Fibroblast of skin of right quadriceps (primary cell): ENCODE measurements at places on chromosomes 7 and 10.

DNA sequence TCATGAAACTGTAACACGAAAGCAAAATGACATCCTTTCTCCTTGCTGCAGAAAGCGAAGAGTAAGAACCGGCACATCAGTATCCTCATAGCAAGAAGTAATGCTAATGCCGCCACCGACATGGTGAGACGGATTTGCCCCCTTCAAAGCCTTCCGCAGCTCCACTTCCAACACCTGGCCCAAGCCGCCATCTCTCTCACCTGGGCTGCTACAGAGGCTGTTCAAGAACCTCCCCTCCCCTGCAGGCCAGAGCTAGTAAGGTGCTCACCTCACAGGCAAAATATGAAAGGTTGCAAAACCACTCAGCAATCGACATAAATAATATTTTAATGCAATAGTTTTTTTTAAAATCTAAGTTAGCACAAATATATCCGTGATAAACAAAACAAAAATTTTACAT, 123.9 kb upstream of the FRMD4A start:
- DNase-seq = no peak

DNA sequence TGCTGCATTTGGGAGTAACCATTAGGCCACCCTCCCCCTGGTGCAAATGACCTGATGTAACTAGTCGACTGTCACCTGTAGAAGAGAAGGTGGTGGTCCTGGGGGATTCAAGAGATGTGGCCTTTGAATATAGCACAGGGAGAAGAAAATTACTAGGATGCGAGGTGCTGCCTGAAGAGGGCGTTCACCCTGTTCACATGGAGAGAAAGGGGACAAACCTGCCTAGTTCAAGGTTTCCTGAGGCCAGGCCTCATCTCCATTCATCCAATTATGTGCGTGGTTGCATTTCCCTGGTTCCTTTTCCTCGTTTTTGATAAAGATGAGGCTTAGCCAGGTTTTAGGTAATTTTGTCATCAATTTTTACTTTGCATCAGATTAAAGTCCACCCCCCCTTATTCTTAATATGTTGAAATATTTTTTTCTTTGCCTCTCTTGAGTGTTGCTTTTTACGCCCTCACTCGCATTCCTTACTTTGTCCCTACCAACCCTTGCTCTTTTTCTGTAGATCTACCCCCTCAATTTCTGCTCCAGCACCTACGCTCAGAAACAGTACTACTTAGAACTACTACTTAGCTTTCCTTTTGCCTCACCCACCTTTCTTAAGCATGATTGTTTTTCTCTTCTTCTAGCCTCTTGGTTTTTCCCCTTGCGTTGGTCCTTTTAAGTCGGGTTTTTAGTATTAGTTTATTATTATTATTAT, 13.7 kb downstream of the CLCN1 start:
- DNase-seq = no peak

DNA sequence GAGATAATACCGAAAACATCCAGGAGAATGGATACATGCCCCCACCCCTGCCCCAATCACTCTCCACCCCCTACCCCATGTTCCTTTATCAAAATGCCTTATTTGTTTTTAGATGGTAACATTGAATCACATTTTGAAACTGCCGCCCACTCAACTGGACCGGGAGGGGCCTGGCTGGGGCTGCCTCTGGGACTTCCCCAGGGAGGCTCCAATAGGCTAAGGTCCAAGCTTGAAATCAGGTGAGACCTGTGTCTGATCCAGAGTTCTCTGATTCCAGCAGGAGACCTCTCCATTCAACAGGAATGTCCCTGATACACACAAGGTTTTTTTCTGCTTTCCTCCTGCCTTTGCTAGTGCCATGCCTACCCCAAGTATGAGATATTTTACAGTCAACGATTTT, 43.8 kb upstream of the ACSL5 start:
- DNase-seq = no peak

- peak; percentile 77 for DNase-seq
Measured at GRCh38 chr7:41238851-41239331, 464.0 kb downstream of the INHBA start.

DNA sequence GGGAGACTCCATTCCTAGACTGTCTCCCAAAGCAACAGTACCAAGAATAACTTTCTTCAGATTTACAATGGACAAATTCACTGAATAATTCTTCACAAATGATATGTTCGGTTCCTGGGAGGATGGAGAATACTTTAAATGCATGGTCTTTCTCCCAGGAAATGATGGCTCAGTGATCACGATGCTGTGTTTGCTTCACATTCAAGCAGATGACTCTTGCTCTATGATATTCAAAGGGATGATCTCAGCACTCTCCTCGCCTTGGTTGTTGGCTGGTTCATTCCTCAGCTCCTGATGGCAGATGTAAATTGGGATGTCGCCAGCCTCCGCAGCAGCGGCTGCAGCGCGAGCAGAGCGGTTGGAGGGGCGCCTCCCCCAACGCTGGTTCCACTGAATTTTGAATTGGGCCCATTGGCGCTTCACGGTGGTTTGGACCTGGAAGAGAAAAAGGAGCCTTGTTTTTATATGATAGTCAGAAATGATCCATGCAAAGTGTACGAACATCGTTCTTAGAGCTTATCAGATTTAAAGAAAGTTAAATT, 148.3 kb downstream of the CALCR start:
- DNase-seq = no peak

- peak; percentile 82 for DNase-seq
Measured at GRCh38 chr10:123583639-123584418, 82.3 kb upstream of the GPR26 start.

DNA sequence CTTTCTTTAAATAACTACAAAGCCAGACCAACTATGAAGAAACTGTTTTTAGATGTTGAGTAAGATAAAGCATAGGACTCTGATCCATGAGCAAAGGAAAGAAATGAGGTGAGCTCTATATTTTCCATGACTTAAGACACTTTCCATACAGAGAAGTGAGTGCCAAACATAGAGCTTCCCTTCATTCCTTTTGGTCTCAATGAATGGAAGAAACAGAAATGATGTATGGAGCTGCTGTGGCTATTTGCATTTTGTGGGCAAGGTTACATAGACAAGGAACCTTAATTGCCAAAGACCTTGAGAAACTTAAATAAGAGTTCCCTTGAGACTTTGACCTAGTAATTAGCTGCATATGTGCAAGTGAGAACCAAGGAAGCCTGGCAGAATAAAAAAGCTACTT, 1152.2 kb downstream of the XPNPEP1 start:
- DNase-seq = peak; percentile 53

DNA sequence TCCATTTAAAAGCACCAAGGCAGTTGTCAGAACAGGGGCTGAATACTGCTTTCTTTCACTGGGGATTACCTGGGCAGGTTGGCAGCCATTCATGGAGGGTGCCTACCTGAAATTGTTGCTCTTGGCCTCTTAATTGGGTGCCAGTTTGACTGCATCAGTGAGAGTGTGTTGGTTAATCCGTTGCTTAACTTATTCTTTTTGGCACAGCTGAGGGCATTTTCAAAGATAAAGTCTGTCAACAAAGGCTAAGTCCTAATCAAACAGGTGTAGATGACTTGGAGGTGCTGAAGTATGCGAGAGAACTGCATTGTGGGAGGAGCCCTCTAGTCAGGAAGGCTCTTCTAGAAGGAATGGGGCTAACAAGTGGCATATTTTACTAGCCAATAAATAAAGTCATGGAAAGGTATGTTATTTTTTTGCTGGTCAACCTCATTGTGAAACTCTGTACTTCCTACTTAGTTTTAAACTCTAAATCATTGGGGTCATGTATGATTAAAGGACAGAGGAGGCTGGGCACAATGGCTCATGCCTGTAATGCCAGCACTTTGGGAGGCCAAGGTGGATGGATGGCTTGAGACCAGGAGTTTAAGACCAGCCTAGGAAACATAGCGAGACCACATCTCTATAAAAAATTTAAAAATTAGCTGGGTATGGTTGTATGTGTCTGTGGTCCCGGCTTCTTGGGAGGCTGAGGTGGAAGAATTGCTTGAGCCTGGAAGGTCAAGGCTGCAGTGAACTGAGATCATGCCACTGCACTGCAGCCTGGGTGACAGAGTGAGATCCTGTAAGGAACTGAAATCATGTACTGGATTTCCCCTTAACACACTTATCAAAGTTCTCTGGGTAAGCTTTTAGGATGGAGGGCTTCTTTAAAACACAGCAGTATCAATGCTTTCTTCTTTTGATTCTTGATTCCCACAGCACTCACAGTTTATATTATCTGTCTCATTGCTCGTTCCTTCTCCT, 134.1 kb downstream of the LRMDA start:
- DNase-seq = no peak
